Kasumi-1 (cell line): ENCODE measurements at places on chromosomes 4 and X.

DNA sequence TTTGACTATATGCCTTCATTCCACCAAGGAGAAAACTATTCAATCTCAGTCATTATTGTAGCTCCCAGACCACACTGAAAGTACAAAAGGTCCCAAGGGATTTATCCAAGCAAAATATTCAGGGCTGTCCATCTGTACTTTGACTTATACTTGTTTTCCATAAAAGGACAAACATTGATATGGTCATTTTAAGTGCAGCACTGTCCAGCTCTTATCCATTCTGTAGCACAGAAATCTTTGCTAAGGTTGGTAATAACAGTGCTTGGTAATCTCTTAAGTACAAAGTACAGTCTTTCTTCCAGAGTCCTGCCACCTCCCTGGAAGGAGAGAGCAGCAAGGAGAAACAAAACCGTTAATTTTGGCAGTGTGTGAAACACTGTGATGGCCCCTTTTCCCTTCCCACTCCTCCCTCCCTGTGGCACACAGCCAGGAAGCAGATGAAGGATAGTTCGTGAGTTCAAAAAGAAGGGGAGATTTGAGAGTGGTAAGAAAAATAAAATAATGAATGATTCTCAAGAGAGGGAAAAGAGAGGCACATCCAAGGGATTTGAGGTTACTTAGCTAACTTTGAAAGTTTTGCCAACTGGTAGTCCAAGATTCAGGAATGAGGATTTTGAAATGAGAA lies 6.8 kb upstream of the CXCL2 start:
- no peak for DNase-seq

DNA sequence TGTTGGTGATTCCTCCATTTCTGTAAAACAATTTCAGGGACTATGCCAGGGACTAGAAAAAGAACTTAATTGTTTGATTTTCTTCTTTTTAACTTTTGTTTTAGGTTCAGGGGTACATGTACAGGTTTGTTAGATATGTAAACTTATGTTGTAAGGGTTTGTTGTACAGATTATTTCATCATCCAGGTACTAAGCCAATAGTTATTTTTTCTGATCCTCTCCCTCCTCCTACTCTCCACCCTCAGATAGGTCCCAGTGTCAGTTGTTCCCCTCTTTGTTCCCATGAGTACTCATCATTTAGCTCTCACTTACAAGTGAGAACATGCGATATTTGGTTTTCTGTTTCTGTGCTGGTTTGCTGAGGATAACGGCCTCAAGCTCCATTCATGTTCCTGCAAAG lies 70.8 kb upstream of the BOD1L1 start:
- DNase-seq: no peak

- no peak for DNase-seq
Measured at GRCh38 chr4:69032847-69033638, 63.2 kb upstream of the UGT2B7 start.

- DNase-seq: no peak
Measured at GRCh38 chr4:186081202-186081807, 12.3 kb downstream of the TLR3 start.

DNA sequence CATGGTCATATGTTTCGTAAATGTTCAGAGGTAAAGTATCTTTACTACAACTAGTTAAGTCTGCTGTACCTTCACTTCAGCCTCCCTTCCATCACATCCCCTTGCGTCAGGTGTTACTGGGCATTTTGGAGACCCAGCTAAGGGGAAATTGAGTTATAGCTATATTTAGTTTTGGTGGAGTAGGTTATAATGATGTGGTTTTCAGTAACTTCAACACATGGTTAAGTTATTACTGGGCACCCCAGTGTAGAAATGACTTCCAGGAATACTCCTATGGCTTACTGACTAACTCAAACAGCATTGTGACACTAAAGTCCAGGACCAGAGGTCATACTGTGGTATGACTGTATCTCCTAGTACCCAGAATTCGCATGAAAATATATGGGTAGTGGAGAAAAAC lies 23.4 kb upstream of the ACSL1 start:
- DNase-seq: no peak

DNA sequence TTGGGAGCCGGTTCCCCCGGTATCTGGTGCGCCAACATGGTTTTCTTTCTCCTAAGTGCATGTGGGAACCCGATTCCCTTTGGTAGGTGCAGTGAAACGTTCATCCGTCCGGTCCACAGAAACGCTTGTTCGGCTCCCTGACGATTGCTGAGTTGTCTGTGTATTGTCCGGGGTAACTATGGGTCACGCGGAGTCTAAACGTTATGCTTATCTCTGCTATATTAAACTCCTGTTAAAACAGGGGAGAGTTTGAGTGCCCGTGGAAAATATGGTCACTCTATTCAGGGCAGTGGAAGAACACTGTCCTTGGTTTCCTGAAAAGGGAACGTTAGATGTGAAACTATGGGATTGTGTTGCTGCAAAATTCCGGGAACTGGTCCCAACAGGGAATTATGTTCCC lies 32.4 kb upstream of the MGST2 start:
- DNase-seq: no peak

DNA sequence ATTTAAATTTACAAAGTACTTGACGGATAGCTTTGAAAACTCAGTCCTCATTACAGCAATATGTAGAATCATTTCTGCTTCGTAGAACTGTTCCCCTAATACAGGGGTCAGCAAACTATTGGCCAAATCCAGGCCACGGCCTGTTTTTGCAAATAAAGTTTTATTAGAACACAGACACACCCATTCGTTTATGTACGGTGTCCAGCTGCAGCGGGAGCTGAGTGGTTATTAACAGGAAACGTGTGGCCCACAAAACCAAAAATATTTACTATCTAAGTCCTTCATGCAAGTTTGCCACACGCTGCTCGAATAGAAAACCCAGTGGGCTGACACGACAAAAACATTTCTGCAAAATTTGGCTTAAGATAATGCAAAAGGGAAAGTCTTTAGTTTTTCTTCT lies 146.5 kb downstream of the AFAP1 start:
- no peak for DNase-seq

DNA sequence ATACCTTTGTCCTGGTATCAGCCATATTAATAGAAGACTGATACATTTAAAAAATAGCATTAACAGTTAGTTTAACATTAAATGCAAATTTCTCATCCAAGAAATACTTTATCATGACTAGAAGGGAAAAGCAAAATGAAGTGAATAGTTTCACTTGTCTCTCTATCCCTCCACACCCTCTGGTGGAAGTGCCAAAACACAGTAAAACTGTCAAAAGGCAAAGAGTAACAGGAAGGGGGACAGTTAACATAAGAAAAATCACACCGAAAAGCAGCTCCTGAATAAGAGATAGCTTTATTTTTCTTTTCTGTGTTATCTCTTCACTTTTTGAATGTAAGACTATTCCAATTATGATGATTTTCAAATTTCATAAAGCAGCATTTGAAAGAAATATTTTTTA lies 187.2 kb downstream of the FBXW7 start:
- peak; percentile 44 for DNase-seq

GRCh38 chr4:153227469-153228075 lies 23.3 kb downstream of the TRIM2 start:
- no peak for DNase-seq

DNA sequence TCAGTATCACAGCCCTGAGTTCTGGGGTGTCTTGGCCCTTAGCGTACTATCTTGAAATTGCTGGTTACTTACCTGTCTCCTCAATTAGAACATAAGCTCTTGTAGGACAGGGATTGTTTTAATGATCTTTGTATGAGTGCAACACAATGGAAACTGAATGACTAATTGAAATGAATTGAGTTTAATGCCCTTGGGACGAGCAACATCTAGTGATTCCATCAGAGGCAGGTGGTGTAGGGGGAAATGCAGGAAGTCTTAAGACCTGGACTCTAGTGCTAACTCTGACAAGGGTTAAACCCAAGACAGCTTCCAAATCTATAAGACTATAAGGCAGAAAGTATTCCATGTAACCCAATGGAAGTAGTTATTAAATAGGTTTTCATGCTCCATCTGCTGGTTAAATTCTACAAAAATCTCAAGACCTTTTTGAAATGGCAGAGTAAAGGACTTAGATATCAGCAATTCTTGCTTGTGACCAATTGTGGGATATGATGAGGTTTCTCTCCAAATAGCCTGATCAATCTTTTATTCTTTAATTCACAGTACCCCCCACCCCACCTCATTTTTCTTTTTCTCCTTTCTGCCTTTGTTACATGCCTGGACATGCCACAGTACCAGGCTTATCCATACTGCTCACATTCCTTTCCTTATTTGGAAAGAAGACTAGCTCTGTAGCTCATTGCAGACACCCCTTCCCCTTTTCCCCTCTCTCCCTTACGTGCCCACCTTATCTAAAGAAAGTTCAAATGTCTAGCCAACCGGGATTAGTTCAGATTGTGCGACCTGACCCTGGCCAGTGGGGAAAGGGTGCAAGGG lies 340.8 kb downstream of the PAPSS1 start:
- no peak for DNase-seq
